ENCODE measurements at places on chromosomes 4 and X.

DNA sequence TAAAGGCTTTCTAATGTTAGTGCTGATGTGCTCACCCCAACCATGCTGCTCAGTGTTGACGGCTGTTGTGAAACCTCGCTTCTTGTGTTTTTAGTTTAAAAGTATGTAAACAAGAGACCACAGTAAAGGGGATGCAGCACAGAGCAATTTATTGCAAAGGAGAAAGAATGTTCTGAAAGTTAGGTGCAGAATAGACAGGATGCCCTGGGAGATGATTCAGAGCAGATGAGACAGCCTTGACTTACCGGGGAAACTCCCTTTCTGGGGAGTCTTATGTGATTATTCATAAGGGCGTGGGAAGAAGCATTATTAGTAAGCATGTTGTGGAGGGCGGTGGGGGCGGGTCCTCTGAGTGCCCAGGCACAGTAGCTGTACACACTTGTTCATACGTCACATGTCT, 47.7 kb downstream of the EVC start:
- peak; percentile 93 for DNase-seq

- DNase-seq: no peak
These were observed 106.1 kb downstream of the ARAP2 start for GRCh38 chr4:36138220-36138619.

DNA sequence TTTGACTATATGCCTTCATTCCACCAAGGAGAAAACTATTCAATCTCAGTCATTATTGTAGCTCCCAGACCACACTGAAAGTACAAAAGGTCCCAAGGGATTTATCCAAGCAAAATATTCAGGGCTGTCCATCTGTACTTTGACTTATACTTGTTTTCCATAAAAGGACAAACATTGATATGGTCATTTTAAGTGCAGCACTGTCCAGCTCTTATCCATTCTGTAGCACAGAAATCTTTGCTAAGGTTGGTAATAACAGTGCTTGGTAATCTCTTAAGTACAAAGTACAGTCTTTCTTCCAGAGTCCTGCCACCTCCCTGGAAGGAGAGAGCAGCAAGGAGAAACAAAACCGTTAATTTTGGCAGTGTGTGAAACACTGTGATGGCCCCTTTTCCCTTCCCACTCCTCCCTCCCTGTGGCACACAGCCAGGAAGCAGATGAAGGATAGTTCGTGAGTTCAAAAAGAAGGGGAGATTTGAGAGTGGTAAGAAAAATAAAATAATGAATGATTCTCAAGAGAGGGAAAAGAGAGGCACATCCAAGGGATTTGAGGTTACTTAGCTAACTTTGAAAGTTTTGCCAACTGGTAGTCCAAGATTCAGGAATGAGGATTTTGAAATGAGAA, 6.8 kb upstream of the CXCL2 start:
- DNase-seq: no peak

GRCh38 chrX:68936608-68937007, 107.8 kb downstream of the EFNB1 start:
- peak; percentile 87 for DNase-seq

- peak; percentile 56 for DNase-seq
These were observed 81.2 kb downstream of the APOOL start for GRCh38 chrX:85084770-85085393.

- DNase-seq: no peak
These were observed 58.3 kb downstream of the RAI2 start for GRCh38 chrX:17802756-17803155.

DNA sequence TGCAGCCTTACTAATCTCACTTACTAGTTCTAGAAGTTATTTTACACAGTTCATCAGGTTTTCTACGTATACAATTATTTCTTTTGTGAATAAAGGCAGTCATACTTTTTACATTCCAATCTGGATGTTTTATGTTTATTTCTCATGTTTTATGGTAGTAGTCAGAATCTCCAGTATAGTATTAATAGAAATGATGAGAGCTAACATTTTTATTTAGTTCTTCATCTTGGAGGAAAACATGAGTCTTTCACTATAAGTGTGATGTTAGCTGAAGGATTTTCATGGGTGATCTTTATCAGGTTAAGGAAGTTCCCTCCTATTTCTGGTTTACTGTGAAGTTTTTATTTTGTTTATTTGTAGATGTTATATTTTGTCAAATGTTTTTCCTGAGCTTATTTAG, 256.1 kb upstream of the GIMD1 start:
- DNase-seq: no peak

DNA sequence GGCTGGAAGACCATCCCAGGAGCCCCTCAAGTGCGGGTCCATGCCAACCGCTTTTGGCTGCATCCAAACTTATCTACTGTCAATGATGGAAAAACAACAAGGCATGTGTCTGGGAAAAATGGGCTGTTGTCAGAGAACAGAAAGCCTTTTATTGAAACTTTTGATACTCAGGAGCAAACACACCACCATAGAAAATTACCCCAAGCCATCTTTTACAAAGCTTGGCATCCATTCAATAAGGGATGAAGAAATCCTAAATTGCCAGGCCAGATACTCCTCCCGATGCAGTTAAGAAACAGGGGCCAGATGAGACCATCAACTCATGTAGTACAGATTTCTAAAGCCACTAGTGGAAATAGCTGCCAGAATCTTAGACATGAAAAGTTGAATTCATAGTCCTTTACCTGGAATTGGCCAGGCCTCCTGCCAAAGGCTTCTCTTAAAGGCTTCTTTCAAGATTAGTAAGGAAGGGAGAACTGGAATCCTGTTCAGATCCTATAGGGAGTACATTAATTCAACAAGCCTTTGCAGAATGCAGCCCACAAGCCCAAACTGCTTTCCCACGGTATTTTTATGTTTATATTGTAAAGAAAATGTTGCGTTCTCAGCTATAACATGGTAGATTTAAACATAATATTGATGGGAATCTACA, 145.4 kb upstream of the MAP3K15 start:
- no peak for DNase-seq

DNA sequence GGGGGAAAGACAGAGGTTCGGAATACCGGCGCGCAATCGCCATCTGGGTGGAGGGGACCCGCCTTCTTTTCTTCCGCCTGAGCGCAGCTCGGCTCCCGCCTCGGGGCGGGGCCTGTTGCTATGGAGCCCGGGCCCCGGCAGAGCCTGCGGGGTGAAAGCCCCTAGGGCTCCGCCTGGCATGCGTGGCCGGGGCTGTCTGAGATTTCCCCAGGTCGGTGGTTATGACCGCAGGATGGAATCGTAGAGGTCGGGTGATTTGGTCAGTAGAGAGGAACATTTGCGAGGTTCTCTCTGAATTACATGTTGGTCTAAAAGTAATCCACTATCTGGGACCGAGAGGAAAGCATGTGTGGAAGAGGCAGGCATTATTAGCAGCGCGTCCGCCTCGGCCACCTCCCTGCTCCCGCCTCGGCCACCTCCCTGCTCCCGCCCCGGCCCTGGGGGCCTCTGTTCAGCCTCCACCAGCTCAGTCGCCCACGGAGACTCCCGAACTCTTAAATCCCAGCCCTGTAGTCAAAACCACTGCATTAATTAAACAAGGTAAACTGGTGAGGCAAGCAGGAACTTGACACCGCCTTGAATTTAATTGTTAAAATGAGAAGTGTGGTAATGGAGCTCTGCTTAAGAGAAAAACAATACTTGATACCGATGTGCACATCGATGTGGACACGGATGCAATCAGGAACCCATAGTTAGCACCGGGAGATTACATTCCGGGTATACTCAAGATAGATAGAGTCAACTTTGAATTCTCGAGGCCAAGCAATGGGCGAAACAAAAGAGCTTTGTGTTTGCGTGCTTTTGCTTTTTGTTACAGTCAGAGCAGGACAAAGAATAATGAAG, 45.2 kb downstream of the TRIM2 start:
- peak; percentile 95 for DNase-seq

- DNase-seq: no peak
These were observed 65.7 kb downstream of the LINC00632 start for GRCh38 chrX:140775211-140775610.

DNA sequence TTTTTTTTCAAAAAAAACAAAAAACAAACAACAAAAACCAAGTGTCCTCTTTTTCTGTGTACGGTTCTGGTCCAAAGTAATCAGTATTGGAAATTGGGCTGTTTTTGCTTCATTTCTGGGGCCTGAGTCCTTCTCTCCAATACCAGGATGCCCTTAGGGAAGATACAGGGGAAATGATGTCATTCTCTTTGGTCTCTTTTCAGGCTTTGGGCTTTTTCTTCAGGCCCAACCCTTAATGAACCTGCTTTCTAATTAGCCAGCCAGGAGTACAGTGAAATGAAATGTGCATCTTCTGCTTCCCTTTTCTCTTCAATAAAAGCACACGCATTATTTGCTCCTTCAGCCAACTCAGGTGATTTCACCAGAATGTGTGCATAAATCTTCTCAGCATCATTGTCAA, 52.6 kb upstream of the RBPJ start:
- DNase-seq: no peak

DNA sequence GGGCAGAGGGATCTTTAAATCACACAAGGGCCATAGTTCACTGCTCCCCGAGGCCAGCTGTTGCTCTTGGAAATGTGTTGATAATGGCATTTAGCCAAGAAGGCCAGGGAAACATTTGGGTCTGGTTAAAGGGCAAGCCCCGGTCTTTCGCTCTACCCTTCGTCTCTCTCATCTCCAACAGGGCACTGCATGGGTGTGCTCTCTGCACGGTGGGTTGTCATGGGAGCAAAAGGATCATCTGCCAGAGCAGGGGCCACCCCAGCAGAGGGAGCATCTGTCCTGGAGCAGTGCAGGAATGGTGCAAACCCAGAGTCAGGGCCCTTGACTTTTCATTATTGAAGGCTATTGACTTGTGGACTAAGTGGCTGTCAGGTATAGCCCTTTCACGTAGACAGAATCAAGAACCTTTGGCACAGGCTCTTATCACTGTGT, 22.7 kb upstream of the PGRMC2 start:
- no peak for DNase-seq

DNA sequence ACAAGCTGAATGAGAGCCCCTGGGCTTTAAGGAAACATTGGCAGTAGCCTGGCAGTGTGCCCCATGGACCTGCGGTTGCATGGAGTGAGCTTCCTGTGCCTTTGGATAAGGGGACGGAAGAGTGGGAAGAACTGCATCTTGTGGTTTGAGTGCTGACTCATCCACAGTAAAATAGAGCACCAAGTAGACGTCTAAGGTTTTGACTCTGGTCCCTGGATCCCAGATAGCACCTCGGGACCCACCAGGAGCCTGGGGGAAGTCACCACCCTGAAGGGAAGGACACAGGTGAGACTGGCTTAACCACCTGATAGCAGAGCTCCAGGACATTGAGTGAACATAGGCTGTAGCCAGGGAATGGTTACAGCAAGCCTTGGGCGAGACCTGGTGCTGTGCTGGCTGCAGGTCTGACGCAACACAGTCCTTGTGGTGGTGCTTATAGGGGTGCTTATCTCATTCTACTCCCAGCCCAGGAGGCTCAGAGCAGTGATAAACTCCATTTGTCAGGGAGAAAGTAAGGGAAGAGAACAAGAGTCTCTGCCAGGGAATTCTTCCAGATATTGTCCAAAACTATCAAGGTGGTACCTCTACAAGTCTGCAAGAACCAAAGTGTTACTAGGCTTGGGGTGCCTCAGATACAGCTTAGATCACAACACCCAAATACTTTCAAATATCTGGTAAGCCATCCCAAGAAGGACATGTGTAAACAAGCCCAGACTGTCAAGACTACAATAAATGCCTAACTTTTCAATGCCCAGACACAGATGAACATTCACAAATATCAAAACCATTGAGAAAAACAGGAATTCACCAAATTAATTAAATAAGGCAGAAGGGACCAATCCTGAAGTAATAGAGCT, 123.6 kb upstream of the TET2 start:
- no peak for DNase-seq

DNA sequence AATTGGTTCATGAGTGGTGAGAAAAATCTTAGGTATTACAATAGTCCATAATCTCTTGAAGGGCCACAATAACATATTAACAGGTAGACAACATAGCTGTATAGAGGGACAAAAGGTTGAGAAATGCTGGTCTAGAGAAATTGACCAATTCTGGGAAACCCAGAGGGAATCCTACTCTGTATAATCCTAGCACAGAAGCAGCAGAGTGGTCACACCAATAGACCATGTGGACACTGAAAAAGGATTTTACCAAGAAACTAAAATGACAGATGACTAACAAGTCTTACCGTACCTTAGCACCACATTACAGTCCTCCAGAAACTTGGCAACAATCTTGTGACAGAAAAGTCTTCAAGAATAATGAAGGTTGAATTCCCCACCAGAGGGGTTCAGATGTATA, 169.1 kb upstream of the PCDH18 start:
- no peak for DNase-seq

GRCh38 chr4:98728433-98728832, 70.0 kb upstream of the TSPAN5 start:
- peak; percentile 15 for DNase-seq

DNA sequence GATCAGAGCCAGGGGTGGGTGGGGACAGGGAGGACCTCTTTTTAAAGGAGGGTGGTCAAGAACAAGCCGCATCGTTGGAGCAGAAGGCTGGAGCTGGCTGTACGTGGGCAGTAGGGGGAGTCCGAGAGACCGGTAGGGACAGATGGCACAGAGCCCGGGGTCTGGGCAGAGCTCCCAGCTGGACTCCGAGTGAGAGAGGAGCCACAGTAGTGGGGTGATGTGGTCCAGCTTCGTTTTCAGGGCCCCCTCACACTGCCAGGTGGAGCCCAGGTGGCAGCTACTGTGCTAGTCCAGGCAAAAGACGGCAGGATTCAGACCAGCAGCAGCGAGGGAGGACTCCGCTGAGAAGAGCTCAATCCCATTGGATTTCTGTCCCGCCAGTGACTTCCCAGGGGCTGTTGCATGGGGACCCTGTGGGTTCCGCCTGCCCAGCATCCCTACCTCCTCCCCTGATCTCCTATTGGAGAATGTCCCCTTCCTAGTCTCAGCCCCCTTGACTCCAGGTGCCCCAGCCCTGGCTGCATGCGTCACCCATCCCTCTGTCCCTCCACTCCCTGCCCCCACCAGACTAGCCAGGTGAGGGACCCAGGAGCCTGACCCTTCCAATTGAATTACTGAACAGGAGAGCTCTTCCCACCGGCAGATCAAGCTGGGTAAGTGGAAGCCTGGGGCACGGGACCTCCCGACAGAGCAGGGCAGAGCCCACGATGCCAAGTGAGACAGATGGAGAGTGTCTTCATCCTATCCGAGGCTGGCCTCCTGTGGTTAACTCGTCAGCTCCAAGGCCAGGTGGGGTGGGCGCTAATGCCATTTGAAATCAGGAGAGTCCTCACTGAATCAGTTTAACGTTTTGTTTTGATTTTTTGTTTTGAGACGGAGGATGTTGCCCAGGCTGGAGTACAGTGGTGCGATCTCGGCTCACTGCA, 2.9 kb downstream of the ARHGAP4 start:
- DNase-seq: peak; percentile 61

GRCh38 chr4:143225167-143225566, 40.5 kb downstream of the USP38 start:
- DNase-seq: no peak

DNA sequence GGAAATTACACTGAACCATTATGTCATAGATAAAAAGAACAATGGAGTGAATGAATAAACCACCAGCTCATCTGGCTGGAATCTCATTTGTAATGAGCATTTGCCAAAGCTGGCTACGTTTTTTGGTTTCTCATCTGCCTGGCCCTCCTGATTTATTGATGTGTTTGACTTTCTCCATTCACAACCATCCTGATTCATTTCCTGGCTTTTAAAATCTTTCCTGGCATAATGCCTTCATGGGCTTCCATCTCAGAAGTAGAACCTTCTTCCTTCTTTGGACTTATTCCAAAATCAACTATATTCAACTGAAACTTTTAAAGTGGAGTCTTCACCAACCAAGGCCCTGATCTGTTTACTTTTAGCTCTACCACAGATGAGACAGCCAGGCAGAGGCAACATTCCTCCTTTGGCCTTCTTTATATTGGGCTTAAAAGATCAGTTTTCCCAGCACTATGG, 36.0 kb upstream of the ARSJ start:
- DNase-seq: peak; percentile 92

Data from AG08395 (cell line).